Cardiac fibroblast (primary cell): ENCODE measurements at places on chromosomes 12 and 14.

GRCh38 chr14:50497351-50497750 lies 35.0 kb downstream of the MAP4K5 start:
- DNase-seq: no peak

DNA sequence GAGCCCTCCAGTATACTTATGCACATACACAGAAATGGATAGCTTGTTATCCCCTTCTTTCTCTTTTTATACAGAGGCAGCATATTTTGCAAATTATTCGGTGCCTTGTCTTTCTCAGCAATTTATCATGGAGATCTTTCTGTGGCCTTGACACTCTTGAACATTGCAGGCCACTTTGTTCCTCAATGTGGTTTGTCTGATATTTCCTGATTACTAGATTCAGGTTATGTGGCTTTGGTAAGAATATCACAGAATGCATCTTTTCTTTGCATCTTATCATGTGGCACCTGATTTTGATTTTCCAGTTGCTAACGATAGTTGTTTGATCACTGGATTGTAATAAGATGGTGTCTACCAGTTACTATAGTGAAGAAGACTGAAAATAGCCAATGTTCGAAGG lies 7.1 kb upstream of the SNRPF start:
- no peak for DNase-seq

DNA sequence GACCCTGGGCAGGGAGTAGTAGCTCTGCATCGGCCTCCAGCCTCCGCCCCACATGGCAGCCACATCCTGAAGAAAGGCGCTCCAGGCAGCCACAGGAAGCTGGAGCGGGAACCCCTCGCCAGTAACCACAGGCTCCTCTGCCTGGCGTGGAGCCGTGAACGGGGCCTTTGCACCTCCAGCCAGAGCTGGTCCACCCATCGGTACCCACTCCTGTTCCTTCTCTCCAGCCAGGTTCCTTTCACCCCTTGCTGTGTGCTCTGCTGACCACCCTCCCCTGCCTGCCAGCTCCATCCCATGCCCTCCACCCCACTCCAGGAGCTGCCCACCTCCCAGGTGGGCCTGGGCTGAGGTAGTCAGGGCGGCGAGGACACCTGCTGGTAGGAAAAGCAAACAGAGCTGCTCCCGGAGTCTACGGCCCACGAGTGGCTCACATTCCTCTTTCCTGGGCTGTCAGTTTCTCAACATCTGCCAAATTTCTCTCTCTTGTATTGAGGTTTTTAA lies 2.7 kb downstream of the TGFB3 start:
- peak; percentile 65 for DNase-seq

DNA sequence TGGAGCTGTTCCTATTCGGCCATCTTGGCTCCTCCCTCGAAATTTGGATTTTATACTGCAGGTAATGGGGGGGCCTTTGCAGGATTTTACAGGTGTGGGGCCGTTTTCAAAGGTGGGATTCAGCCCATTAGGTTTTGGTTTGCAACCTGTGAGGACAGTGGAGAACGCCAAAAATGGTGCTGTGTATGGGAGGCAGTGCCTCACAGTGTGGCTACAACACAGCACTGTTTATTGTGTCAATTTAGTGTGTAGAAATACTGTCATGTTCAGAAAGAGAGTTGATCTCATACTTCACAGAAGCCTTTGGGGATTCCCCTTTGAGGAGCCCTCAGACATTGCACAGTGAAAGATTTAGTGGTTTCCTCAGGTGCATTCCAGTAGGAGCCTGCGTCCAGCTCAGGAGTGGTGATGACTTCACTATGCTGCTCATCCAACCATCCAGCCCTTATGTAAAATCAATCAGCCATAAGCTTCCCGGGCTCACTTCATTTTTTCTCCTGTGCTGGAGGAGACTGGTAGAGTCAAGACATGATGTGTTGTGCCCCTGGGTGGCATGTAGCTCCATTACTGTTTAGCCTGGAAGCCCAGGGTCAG lies 92.7 kb upstream of the PRMT8 start:
- DNase-seq: no peak

GRCh38 chr14:53183611-53184010 lies 30.5 kb upstream of the DDHD1 start:
- peak; percentile 17 for DNase-seq

- DNase-seq: peak; percentile 98
Observed at GRCh38 chr14:96391293-96392118, 422 bp upstream of the AK7 start.

DNA sequence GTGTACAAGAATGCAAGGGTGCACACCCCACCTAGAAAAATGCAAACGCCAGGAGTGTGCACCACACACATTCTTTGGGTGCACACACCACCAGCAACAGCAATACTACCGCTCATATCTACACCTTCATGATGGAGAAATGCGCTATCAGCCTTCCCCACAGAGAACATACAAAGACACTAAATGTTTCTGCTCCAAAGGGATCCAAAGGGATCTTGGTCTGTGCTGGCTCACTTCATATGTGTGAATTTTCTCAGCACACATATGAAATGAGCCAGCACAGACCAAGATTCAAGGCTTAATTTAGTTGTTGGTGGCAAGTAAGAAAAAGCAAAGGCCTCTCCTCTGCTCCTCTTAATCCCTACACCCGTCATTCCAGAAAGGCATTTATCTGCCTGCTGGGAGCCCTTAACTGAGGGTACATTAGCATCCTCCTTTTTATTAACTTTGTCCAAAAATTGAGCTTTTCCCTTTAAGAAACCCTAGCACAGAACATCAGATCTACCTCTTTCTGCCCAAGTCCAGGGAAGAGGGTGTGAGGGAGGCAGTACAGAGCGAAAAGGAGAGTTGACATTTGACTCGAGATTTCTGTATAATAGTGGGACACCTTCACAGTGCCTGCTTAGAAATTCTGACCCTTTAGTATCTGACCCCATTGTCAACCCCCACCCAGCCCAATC lies 8.3 kb downstream of the BMP4 start:
- DNase-seq: no peak

DNA sequence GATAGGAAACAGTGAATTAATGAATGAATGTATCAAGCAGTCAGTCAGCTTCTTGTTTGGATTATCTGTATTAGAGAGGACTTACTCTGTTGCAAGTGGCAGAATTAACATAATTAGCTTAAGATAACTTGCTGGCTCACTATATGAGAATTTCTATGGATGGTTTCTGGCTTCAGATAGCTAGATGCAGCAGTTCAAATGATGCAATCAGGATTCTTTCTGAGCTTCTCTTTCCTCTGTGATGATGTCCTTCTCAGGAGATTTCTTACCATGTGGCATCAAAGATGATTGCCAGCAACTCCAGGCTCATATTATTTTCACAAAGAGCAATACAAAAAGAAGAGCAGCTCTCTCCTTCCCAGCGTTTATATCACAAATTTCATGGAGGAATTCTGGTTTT lies 30.7 kb downstream of the FRMD6 start:
- peak; percentile 53 for DNase-seq

DNA sequence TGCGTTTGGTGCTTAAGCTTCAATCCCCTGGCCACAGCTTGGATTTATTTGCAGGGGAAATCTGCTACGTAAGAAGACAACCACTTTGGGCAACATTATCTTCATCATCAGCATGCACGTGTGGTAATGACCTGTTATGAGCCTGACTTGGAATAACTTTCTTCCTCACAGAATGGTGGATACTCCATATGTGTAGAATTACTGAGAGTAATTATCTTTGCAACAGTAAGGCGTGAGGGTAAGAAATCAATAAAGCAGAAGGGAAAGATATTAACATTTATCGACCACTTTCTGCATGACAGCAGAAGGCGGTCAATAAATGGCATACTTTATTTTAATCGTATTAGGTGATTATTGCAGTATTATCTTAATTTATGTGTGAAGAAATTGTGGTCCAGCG lies 152.7 kb downstream of the RGS6 start:
- no peak for DNase-seq

GRCh38 chr12:5201554-5202218 lies 158.0 kb downstream of the KCNA5 start:
- no peak for DNase-seq

GRCh38 chr12:26101350-26101734 lies 23.5 kb downstream of the BHLHE41 start:
- no peak for DNase-seq

DNA sequence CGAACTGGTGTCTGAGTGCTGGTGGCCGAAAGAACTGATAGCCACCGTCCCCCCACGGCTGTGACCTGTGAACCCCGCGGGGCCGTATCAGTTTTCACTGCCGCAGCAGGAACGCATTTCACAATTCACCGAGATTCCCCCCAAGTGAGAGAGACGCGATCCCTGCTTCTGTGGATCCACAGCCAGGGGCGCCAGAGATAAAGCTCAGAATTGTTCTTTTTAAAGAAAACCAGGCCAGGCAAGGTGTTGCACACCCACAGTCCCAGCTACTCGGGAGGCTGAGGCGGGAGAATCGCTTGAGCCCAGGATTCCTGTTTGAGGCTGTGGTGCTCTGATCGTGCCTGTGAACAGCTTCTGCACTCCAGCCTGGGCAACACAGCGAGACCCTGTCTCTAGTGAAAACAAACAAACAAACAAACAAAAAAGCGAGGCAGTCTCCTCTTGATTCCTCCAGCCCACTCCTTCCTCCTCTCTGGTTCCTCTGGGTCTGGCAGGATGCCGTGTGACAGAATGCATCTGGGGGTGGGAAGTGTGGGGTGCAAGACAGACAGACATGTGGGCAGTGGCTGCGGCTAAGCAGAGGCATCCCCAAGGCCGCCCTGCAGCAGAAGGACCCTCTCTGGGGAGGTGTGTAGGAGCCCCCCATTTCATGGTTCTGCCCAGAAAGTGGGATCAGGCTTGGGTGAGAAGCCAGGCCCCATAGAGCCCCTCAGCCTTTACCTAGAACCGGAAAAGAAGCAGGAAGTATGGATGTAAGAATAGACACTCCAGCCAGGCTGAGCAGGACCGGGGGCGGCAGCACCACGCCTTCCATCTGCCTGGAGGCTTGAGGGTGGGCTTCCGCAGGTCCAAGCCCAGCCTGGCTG lies 39.2 kb upstream of the PPP1R13B start:
- DNase-seq: peak; percentile 13

DNA sequence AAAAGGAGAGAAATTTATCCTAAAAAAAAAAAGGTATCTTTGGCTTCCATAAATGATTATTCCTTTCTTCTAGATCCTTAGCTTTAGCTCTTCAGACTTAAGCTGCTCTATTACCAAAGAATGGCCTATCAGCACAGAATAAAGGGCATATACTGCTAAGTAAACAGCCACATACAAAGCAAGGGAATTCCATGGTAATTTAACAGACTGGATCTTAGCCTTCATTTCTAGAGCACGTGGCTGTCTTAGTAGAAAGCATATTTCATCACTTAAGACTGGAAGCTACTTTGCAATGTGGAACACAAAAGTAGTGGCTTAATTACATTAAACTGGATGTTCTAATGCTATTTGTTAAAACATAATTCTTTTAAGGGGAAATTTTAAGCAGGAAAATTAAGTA lies 23.1 kb downstream of the TMED10 start:
- peak; percentile 30 for DNase-seq

DNA sequence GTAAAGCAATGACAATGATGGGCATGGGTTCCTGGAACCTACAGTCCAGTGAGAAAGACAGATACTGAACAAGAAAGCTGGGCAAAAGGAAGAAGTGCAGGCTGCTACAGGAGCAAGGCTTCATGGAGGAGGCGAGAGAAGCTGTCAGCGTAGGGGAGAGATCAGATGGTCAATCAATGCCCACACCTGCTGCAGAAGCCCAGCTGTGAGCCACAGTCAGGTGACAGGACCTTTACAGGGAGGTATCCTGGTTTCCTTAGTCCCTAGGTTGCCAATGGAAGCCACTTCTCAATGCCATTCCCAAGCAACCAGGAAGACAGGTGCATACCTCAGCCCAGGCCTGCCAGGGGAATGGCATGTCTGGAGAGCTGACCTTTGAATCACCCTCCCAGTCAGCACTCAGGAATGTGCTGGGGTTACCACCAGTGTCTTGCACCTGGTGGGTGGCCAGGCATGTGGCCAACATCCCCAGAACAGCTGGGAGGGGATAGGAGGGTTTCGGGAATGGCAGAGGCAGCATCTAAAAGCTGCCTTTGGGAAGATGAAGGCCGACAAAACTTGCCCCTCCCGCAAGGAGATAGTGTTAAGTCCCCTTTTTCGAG lies 170.3 kb downstream of the TTC7B start:
- peak; percentile 46 for DNase-seq

- DNase-seq: no peak
Observed at GRCh38 chr12:56188778-56189098, 545 bp downstream of the SMARCC2 start.

DNA sequence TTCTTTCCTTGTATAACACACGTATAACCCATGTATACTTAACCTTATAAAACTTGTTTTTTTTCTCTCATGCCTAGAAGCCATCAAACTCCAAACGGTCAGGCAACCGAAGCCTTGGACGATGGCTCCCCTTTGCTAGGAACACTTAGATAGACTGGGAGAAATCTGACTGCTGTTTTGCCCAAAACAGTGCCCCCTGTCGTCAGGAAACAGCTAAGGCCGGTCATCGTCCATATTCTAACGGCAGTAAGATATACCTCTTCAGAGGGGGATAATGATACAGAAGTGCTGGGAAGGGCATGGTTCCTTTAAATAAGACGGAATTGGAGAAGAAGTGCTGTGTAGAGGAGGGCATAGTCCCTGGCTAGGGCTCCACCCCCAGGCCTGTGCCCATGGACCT lies 130.5 kb downstream of the SLC41A2 start:
- peak; percentile 38 for DNase-seq

- no peak for DNase-seq
Observed at GRCh38 chr14:90103808-90104207, 42.0 kb downstream of the KCNK13 start.

DNA sequence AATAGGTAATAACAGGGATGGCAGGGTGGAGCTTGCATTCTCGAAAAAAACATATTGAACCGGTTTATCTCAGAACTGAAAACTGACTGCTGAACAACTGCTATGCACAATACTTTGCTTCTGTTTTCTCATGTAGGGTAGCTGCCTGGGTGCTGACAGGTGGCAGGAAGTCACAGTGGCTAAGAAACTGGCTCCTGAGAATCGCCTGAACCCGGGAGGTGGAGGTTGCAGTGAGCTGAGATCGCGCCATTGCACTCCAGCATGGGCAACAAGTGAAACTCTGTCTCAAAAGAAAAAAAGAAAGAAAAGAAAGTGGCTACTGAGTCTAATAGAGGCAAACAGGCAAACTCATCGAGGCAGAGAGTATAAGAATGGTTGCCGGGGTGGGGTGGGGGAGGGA lies 113.1 kb downstream of the CCDC60 start:
- DNase-seq: no peak

- DNase-seq: no peak
Observed at GRCh38 chr14:105420974-105421674, 1.5 kb downstream of the MTA1 start.

GRCh38 chr12:57158665-57159064 lies 11.2 kb upstream of the LRP1-AS start:
- no peak for DNase-seq

GRCh38 chr14:99757331-99758070 lies 35.7 kb upstream of the EML1 start:
- DNase-seq: peak; percentile 98
